Activated CD4-positive, alpha-beta T cell treated with anti-CD3 and anti-CD28 coated beads for 4 hours (primary cell): ENCODE measurements at places on chromosomes 12 and 14.

- no peak for DNase-seq
These were observed 21.2 kb downstream of the CLECL1 start for GRCh38 chr12:9711664-9712063.

DNA sequence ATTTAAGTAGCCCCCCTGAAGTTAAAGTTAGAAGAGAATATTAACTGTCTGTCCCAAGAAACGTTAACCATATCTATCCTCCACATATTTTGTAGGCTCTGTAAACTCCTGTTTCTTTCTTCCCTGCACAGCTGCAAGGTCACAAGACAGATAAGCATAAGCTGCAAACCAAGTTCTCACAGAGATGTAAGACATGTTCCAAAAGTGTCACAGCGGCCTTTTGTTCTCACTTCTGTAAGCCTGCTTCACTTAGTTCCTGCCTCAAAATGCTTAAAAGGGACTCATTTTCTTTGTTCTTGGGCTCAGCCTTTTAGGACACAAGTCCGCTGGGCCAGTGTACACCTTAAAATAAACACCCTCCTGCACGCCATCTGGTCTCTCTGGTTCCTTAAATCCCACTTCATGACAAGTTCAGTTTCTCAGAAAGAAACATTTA lies 3.2 kb downstream of the RNASE1 start:
- no peak for DNase-seq

- no peak for DNase-seq
These were observed 3.7 kb downstream of the TSPAN11 start for GRCh38 chr12:30930238-30930637.

DNA sequence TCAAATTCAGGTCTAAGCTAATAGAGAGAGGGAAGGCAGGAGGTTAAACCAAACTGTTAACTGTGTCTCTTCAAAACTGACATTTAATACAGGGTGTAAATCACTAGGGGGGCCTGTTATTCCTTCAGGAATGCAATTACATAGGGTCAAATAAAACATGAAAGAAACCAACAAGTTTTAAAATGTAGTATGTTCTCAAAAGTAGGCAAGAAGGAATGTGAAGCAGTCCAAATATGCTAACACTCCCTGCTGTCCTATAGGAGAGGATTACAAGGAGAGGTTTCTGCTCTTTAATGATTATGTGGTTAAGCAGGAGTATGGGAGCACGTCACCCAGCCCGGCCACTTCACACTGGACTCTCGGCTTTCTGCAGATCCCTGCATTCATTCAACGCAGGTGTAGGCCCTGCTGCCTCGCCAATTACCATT lies 42.5 kb upstream of the BMP4 start:
- DNase-seq, result no peak

DNA sequence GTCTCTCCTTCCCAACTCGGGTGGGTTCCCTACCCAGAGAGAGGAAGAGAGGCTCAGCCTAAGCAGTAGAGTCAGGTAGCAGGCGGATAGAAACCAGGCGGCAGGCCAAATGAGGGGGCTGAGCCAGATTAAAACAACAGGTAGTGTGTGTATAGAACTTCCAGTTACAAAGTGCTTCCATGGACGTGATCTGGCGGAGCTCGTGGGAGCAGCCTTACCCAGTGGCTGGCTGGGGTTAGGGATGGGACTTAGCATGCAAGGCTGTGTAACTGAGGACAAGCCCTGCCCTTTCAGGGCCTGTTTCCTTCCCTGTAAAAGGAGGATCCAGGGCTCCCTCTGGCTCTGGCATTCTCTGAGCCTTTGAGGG lies 8.3 kb downstream of the KRT80 start:
- DNase-seq, result no peak

DNA sequence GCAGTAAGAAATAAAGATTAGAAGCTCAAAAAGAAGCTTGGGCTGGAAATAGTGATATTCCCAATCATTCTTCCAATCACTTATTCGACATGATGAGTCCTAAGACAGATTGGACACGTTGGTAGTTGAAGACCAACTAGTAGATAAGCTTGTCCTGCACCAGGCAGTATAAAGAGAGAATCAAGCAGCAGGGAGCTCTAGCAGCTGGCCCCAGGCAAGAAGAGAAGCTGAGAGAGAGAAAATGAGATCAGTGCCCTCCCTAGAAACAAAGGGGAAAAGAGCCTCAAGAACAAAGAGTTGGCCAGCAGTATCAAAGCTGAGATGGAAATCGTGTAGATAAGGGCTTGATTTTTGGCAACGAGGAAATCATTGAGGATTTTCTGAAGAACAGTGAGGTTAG lies 20.6 kb downstream of the RASSF8 start:
- no peak for DNase-seq

DNA sequence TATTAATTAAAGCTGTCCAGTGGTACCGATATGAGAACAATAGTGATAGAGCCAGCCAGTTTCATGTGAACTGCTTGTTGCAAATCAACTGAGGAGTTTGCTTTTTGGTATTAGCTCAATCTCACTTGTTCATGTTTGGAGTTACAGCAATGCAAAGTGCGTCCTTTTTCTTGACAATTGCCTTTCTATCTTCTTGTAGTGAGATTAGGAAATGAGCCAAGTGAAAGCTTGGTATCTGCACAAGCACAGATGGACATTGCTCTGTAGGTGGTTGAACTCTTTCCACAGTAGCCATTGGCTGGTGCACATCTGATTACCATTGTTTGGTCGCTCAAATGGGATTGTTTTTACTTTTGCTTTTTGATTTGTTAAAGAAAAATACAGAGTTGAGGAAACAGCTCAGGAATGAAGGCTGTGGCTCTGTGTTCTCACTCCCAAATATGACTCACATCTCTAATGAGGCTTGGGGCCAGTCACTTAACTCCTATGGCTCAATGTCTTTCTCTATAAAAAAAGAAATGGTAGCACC lies 241.4 kb downstream of the BMP4 start:
- DNase-seq, result no peak

DNA sequence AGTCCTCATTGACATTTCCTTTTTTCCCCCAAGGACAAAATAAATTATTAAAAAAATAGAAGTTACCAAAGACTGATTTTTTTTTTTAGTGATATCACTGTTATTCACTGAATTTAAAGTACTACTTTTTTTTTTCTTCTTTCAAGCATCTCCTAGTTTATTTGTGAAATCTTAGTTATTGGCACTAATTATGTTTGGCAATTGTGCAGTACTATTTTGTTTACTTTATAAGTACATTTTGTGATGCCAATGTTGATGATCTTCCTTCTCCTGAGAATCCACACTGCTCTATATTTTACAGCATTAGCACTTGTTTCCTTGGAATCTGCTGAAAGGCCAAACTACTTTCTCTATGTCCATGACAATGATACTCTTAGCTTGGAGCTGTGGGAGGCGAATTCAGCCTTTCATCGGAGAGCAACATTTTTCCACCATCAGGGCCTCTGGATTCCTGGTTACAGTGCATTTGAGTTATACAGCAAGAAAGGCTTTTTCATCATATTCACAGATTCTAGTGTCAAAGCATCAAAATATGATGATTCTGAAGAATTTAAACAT lies 123.8 kb upstream of the PTPRQ start:
- no peak for DNase-seq

- no peak for DNase-seq
These were observed 3.4 kb downstream of the TAMALIN start for GRCh38 chr12:52010152-52010622.

- no peak for DNase-seq
These were observed 657.1 kb upstream of the SEL1L start for GRCh38 chr14:82190742-82191141.

DNA sequence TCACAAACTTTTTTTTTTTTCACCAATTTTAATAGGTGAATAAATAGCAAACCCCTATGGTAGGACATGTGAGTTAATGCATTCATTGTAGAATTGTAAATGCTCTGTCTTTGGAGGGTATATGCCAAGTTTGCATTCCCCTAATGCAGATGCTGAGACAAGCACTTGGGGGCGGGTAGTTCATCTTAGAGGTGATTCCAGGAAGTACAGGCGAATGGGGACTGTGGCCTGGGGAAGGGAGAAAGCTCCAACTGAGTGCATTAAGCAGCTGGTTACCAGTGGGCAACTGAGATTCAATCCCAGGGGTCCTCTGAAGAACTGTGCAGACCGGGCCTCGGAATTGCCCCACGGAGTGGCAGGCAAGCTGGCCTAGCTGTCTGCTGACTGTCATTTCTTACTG lies 107.6 kb downstream of the ZNF664 start:
- DNase-seq, result no peak

GRCh38 chr14:42334931-42335330 lies 728.3 kb downstream of the LRFN5 start:
- no peak for DNase-seq
